ENCODE measurements at places on chromosomes 7 and 10.

DNA sequence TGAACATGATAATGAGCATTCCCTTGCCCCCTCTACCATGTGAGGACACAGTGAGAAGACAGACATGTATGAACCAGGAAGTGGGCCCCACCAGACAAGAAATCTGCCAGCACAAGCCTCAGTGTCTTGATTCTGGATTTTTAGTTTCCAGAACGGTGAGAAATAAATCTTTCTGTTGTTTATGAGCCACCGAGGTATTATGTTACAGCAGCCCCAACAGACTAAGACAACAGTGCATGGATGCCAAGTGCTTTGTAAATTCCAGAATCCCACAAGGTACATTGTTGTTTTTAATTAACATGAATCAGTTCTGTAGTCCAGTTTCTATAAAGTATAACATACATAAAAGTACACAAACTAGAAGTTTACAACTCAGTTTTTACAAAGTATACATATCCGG lies 162.2 kb downstream of the ARHGAP21 start:
- DNase-seq = no peak

DNA sequence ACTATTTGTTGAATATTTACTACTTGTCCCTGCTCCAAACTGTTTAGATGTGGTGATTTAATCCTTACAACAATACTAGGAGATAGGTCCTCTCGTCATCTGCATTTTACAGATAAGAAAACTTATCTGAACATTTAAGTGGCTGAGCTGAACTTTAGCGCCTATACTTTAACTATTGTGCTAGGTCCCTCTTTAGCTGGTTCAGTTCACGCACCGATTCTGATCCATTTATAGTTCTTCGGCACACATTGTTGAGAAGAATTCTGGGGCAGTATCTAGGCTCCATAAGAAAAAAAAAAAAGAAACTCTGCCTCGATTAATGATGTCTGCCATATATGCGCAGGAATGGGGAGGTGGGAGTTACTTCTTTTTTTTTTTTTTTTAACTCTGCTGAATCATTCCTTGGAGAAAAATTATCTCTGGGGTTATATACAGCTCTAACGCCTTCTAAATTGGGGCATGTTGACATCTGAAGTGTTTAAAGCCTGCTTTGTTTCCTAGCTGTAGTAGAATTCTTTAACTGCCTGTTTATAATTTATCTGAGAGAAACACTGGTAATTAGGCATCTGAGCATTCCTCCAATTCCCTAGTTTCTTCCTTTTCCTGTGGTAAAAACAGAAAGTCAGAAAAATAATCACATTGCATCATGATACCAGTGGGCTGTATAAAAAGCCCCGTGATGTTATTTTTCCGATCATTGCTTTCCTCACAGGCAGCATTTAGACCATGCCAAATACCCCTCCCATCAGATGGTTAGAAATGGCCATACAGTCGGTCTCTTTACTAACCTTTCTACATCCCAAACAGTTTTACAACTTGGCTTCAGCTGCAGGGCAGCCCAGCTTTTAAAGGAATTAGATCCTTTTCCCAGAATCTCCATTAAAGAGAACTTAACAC lies 98.5 kb upstream of the KDM7A start:
- no peak for DNase-seq

- no peak for DNase-seq
Observed at GRCh38 chr7:44240376-44240775, 39.6 kb downstream of the YKT6 start.

- DNase-seq = no peak
Observed at GRCh38 chr7:145643981-145644380, 472.6 kb upstream of the CNTNAP2 start.

DNA sequence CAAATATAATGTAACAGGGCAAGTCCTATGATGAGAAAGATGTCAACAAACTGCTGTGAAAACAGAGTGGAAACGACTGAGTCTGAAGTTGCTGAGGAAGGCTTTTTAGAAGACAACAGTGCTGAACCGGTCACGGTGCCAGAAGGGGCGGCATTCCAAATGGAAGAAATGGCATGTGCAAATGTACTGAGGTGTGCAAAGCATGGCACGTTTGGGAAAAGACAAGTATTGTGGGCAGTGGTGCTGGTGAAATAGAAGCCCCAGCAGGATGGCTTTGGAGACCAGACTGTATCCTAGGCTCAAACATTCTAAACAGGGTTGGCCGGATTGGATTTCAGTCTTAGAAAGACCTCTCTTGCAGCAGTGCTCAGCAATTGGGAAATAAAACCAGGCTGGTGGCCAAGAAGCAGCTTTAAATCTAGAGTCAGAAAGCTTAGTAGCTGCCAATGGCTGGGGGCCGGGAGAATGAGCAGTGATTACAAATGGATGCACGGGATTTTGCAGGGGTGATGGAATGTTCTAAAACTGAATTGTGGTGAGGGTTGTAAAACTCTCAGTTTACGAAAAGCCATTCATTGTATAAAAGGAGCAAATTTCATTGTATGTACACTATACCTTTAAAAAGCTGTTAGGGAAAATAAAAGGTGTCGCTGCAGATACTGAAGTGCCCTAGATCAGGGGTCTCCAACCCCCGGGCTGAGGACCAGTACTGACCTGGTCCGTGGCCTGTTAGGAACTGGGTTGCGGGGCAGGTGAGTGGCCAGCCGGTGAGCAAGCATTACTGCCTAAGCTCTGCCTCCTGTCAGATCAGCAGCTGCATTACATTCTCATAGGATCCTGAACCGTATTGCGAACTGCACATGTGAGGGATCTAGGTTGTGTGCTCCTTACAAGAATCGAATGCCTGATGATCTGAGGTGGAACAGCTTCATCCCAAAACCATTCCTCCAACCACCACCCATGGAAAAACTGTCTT lies 141.6 kb downstream of the HIBADH start:
- no peak for DNase-seq

DNA sequence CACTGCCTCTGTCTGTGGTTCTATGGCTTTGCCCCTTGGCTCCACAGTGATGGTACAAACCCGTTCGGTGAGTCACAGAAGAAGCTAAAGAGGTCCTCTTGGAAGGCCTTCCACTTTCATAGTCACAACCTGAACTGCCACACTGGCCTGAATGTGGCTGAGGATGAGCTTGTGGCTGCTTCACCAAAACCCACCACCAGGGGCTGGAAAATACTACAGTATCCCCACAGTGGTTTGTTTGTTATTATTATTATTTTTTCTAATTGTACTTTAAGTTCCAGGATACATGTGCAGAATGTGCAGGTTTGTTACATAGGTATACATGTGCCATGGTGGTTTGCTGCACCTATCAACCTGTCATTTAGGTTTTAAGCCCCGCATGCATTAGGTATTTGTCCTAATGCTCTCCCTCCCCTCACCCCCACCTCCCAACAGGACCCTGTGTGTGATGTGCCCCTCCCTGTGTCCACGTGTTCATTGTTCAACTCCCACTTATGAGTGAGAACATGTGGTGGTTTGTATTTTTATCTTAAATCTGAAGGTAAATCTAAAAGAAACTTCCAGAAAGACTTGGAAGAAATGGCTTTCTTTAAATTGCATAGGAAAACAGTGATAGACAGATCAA lies 160.8 kb upstream of the NPSR1 start:
- DNase-seq = no peak

DNA sequence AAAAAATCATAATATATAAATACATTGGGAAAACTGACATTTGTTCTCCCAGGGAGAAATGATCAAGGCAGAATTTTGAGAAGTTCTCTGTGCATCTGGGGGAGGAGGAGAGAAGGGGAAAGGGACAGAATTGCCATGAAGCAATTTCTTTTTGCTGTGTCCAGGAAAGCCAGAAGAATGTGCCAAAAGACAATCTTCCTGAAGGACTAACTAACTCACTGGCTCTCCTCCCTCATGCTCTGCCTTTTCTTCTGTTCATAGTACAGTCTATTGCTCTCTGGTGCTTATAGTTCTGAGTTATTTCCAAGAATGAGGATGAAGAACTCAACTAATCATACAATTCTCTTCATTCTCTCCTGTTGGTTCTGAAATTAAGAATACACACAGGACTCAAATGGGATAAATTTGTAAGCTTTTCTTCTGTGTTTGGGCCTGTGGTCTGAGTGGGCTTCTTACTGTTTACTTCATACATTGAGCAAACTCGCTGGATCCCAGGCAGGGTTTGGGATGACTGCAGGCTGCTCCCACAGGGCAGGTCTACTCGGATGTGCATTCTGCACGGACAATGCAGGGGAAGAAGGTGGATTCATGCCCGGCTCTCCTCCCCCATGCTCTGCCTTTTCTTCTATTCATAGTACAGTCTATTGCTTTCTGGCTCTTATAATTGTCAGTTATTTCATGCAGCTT lies 22.2 kb upstream of the FAM171A1 start:
- DNase-seq = no peak

DNA sequence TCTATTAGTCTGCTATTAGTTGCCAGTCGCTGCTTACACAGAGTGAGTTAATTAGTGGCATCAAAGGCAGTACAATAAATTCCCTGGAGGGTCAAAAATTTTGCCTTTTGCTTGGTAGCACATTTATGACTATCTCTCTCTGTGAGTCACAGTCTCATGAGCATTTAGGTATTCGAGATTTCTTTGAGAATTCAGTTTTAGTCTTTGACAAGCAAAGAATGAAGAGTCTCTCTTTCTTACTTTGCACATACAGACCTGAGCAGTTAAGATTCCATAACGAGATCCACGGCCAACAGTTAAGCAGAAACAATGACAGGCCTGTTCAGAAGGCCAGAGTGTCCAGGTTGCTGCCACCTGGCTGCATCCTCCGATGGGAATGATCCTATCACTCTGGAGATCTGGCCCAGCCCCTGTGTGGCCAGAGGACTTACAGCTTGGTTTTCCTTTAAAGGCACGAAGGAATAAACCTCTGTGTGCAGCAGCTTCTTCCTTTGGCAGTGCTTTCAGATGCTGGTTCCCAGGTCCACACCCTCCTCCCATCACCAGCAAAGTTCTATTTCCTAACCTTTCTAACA lies 80.6 kb downstream of the GLI3 start:
- DNase-seq = no peak

DNA sequence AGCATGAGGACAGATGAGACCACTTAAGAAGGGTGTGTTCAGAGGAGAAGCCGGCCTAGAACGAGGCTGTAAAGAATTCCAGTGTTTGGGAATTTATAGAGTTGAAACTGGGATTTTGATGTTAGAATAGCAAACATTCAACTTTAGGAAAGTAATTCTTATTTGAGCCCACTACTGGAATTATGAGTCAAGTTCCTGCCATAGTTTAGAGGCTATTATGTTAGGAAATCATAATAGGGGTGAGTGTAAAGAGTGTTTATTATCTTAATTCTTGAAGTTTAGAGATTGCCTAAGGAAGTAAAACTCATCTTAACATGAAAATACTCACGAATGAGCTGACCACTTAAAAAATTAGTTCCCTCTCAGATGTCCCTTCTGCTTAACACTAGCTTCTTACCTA lies 2.1 kb downstream of the CBLL1 start:
- DNase-seq = no peak
